Transverse colon (tissue), 4 donors: ENCODE measurements at places on chromosomes 7 and 10. TPM values are rescaled to one million over a fixed set of nuclear protein-coding genes. Genes with fewer than 3 reads are reported as not detected.

- no peaks in the 10 kb centered on the region for H3K27me3 ChIP-seq
- no peaks in the 10 kb centered on the region for H3K4me1 ChIP-seq
- H3K36me3 ChIP-seq: no peaks in the 10 kb centered on the region
- no peak overlapping the region for H3K27ac ChIP-seq
- no peak overlapping the region for H3K4me3 ChIP-seq
Measured at GRCh38 chr7:142249918-142250317, 7.9 kb downstream of the PRSS58 start.

DNA sequence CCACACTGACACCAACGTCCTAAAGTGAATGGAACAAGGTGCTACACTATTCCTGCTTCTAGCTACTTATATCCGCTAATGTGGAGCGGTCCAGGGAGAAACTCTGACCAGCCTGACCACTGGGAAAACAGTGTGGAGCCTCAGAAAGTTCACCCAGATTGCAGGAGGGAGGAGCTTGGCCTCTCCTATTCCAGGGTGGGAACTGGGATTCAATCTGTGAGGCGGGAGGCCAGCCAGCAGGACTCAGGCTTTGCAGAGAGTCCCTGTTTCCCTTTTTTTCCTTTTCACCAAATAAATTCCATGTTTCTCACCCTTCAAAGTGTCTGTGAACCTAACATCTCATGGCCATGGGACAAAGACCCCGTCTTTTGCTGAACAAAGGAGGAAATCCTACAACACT lies 86.4 kb upstream of the SEMA3C start:
- no peaks in the 10 kb centered on the region for H3K27me3 ChIP-seq
- no peak for DNase-seq
- H3K4me1 ChIP-seq: no peaks in the 10 kb centered on the region
- no peak overlapping the region for H3K4me3 ChIP-seq

The FRMD4A gene
- 12.7 TPM for total RNA-seq

DNA sequence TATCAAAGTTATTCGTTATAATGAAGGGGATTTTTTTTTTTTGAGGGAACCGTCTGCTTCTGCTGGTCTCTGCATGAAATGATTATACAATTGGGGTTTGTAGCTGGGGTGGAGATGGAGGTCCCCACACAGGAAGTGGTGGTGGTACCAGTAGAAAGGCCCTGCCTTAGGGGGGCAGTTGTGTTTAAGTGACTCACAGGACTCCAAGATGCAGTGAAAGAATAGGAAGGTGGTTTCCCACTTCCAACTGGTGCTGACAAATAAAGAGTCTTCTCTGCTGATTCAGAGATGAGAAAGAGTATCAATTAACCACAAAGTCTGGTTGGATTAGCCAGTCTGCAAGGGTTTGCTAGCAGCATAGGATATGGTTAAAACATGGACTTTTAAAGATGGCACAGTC lies 376.0 kb downstream of the SORCS3 start:
- H3K27me3 ChIP-seq: no peaks in the 10 kb centered on the region
- no peak overlapping the region for H3K4me3 ChIP-seq
- H3K36me3 ChIP-seq: no peaks in the 10 kb centered on the region
- no peak for DNase-seq
- no peaks in the 10 kb centered on the region for H3K4me1 ChIP-seq
- H3K27ac ChIP-seq: no peak overlapping the region

DNA sequence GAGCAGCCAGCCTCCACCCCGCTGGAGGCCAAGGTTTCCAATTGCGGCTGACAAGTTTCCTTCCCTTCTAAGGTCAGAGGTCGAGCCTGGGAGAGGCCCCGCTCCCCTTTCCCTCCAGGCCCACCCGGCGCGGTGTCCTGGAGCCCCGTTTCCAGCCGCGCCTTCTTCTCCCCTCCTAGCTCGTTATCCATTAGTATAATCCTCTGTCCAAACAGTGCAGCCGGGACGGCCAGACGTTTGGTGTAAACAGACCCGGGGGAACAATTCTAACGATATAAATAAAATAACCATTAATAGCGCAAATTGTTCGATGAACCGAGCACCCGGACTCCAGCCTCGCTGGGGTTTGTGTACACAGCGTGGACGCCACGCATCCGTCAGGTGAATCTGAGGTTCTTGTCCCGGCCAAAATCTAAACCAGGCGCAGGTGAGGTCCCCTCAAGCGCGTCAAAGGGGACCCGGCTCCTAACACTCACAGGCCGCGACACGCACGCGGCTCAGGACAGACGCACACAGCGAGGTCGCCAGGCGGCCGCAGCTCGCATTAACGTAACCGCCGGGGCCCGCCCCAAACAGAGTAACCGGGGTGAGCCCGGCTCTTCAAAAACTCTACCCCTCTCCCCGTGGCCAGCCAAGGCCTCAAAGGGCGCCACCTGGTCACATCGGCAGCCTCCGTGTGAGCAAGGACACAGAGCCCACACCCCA lies 10.8 kb upstream of the NKX2-3 start:
- H3K36me3 ChIP-seq: no peaks in the 10 kb centered on the region
- DNase-seq: peak; percentile 13
- H3K27me3 ChIP-seq: peaks cover 91% of the 10 kb centered on the region
- H3K27ac ChIP-seq: peak overlapping the region; percentile 89

- H3K27me3 ChIP-seq: no peaks in the 10 kb centered on the region
- peak; percentile 86 for DNase-seq
- H3K27ac ChIP-seq: no peak overlapping the region
- no peak overlapping the region for H3K4me3 ChIP-seq
- H3K4me1 ChIP-seq: no peaks in the 10 kb centered on the region
- no peaks in the 10 kb centered on the region for H3K36me3 ChIP-seq
Measured at GRCh38 chr10:45464958-45465567, 91.0 kb downstream of the ALOX5 start.

- H3K36me3 ChIP-seq: no peaks in the 10 kb centered on the region
- H3K4me3 ChIP-seq: no peak overlapping the region
- H3K4me1 ChIP-seq: peaks cover 66% of the 10 kb centered on the region
- peak overlapping the region; percentile 70 for H3K27ac ChIP-seq
- DNase-seq: peak; percentile 69
Measured at GRCh38 chr10:124701435-124701834, 42.7 kb downstream of the FAM53B start.

DNA sequence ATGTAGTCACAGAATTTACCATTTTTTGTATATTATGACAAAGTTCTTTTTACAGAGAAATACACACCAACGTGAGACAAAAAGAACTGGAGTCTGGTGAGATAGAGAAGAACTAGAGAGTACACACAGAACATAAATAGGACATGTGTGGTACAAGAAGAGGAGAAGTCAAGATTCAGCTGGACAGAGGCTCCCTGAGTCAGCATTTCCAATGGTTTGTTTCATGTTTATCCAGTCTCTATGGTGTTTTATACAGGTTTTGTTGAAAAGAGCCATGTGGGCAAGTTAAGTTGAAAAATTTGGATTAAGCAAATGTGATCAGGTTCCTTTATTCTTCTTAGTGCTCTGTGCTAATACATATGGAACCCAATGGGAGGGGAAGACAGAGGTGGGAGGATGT lies 105.5 kb upstream of the AKR1E2 start:
- no peaks in the 10 kb centered on the region for H3K36me3 ChIP-seq
- H3K27me3 ChIP-seq: no peaks in the 10 kb centered on the region
- DNase-seq: no peak
- no peak overlapping the region for H3K4me3 ChIP-seq

GRCh38 chr7:12032146-12032545 lies 178.9 kb upstream of the TMEM106B start:
- no peak overlapping the region for H3K27ac ChIP-seq
- no peaks in the 10 kb centered on the region for H3K4me1 ChIP-seq
- H3K27me3 ChIP-seq: no peaks in the 10 kb centered on the region
- DNase-seq: no peak
- H3K36me3 ChIP-seq: no peaks in the 10 kb centered on the region

- H3K27ac ChIP-seq: no peak overlapping the region
- H3K4me1 ChIP-seq: peaks cover 3% of the 10 kb centered on the region
- no peak for DNase-seq
- H3K27me3 ChIP-seq: no peaks in the 10 kb centered on the region
- H3K4me3 ChIP-seq: no peak overlapping the region
Measured at GRCh38 chr7:70347463-70348254, 749.4 kb downstream of the AUTS2 start.

DNA sequence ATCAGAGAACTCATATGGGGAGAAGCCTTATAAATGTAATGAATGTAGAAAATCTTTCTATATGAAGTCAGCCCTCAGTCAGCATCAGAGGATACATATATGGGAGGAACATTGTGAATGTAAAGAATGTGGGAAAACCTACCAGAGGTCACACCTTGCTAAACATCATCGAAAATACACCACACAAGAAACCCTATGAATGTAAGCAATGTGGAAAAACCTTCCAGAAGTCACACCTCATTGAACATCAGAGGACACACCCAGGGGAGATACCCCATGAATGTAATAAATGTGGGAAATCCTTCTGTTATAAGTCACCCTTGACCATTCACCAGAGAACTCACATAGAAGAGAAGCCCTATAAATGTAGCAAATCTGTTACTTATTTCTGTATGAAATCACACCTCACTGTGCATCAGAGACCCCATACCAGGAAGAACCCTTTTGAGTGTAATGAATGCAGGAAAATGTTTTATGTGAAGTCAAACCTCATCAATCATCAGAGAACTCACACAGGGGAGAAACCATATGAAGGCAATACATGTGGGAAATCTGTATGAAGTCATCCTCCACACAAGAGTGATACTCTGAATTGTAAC lies 30.8 kb downstream of the ZNF12 start:
- DNase-seq: no peak
- H3K27me3 ChIP-seq: no peaks in the 10 kb centered on the region
- H3K4me3 ChIP-seq: no peak overlapping the region
- no peak overlapping the region for H3K27ac ChIP-seq
- no peaks in the 10 kb centered on the region for H3K36me3 ChIP-seq

- no peaks in the 10 kb centered on the region for H3K36me3 ChIP-seq
- H3K27ac ChIP-seq: peak within 1 kb of the TSS; percentile 87
- no peaks in the 10 kb centered on the region for H3K4me1 ChIP-seq
- H3K4me3 ChIP-seq: peak within 1 kb of the TSS; percentile 47
Measured at GRCh38 chr10:123891144-123892071, at the start of gene CPXM2. Gene CPXM2 (minus strand): TSS chr10:123891807. CDS start chr10:123891659, 148 bp downstream.

DNA sequence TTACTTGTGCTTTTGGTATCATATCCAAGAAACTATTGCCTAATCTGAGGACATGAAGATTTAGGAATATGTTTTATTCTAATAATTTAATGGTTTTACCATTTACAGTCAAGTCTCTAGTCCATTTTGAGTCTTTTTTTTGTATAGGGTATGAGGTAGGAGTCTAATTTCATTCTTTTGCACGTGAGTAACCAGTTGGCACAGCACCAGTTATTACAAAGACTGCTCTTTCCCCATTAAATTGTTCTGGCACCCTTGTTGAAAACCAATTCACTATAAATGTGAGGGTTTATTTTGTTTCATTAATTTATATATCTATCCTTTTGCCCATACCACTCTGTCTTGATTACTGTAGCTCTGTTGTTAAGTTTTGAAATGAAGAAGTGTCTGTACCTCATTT lies 381.6 kb downstream of the SUGCT start:
- H3K27ac ChIP-seq: no peak overlapping the region
- DNase-seq: no peak
- no peaks in the 10 kb centered on the region for H3K4me1 ChIP-seq
- H3K27me3 ChIP-seq: no peaks in the 10 kb centered on the region

DNA sequence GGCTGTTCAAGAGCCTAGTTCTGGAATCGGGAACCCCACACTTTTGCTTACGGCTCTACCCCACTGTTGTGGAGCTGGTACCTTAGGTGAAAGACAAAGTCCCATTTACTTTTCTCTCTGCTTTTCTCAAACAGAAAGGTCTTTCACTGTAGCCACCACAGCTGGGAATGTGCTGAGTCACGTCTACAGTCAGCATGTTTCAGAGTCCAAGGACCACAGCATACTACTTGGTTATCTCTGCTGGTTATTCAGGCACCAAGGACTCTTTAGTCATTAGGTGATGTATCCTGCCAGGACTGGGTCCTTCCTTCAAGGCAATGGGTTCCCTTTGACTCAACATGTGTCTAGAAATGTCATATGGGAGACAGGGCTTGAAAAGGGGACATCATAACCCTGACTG lies 266.8 kb upstream of the STEAP1 start:
- no peak for DNase-seq
- no peak overlapping the region for H3K4me3 ChIP-seq
- H3K27ac ChIP-seq: no peak overlapping the region
- H3K27me3 ChIP-seq: no peaks in the 10 kb centered on the region
